Activated CD4-positive, alpha-beta T cell treated with anti-CD3 and anti-CD28 coated beads, Interleukin-2, amount 50 U/mL, for 1 hour (primary cell): ENCODE measurements at places on chromosomes 13 and 19.

- DNase-seq, result no peak
These were observed 2172.2 kb downstream of the PCDH9 start for GRCh38 chr13:65057986-65058385.

DNA sequence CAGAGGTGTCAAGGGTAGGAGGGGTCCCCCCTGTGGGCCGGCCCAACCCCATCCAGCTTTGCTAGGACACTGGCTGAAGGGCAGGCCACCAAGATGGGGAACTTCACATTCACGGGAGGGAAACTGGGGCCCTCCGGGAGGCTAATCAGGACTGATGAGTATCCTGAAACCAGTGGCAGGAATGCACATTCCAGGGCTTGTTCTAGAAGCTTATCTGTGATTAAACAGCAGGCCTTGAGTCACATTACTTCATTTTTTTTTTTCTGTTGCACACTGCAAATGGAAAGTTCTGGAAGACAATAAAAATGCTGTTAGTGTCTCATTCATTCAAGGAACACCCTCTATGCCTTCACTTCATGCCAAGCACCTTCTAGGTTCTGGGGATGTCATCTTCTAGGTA, 15.5 kb upstream of the SIGLEC11 start:
- DNase-seq, result no peak

DNA sequence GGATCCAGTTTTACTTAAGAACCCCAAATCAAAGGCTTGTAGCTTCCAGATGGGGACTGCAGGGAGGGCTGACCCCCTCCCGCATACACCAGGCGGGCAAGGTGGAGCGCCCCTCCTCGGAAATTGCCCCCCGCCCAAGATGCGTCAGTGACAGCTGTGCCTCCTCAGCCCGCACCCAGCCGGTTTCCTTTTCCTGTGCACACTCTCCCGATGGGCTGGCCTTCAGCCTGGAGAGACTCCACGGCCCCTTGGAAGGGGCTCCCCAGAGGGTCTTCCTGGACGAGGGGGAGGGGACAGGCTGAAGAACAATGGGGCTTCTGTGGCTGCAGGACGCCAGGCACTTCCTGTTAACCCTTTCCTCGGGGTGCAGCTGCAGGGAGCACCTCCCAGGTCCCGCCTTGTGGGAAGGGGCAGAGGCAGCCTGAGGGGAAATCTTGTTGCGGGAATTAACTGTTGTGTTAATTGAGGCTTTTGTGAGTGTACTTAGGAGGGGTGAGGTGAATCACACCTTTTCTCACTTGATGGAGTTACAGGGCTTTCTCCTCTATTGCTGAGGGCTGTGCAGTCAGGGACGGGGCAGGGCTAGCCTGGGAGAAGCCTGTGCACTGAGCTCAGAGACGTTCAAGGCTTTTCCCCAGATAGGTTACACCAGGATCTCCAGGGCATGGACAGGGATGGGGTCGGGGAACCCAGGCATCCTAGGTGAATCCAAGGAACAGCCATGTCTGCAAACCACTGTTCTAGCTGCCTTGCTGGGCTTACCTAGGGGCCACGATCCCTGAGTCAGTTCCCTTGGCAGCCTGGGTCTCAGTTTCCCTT, 14.3 kb downstream of the IER2 start:
- peak; percentile 44 for DNase-seq

DNA sequence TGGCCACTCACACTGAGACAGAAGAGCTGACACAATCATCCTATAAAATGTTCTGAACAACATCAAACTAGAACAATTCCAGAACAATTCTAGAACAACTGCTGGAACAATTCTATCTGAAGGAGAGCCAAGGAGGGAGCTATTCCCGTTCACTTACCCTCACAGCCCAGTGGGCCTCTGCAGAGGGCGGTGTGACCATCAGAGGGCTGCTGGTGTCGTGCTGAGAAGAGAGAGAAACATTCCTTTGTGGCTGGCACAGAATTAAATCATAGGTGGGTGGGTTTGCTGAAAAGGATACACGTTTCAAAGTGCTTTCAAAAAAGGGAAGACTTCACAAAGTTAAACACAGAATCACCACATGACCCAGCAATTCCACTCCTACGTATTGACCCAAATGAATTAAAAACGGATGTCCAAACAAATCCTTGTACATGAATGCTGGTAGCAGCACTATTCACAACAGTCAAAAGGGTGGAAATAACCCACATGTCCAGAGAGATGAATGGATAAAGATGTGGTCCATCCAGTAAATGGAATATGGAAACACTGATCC, 34.9 kb downstream of the EPS15L1 start:
- DNase-seq, result no peak

DNA sequence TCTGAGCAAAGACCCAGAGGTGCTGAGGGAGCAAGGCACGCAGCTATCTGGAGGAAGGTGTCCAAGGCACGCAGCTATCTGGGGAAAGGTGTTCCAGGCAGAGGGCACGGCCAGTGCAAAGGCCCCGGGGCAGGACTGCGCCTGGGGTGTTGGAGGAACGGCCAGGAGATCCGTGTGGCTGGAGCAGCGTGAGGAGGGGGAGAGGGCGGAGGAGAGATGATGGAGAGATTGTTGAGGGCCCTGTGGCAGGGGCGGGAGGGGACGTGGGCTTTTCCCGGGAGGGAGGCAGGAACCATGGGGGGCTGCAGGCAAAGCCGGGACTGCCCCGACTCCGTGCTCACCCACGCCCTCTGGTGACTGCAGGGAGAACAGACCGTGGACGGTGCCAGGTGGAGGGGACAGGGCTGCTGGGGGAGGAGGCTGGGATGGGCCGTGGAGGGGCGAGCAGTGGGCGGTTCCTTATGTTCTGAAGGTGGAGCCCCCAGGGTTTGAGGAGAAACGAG, 13.3 kb upstream of the MISP start:
- DNase-seq, result peak; percentile 59

- DNase-seq, result no peak
These were observed 3.8 kb downstream of the MED26 start for GRCh38 chr19:16624236-16624635.

DNA sequence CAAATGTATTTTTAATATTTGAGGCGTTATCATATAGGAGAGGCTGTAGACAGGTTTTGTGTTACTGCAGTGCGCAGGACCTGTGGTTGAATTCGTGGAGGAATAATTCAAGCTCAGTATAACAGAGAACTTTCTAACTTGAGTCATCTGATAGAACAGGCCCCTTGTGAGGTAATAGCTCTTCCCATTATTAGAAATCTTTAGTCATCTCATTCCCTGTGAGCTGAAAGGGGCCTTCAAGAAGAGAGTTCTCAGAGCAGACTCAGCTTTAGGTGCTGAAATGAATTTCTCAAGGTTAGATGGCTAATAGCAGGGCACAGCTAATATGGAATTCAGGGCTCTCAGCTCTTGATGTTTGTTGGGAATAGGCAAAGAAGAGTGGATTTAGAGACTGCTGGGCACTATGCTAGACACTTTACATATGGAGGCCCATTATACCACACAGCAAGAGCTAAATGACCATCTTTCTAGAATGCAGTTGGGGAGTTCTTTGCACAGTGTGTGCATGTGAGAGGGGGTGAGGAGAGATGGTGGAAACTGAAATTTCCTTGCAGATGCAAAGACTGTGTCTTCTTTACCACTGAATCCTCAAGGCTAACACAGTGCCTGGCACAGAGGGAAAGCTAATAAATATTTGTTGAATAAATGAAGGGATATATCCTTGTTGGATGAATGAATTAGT, 89.5 kb downstream of the DGKH start:
- no peak for DNase-seq
